ENCODE measurements at places on chromosomes 1 and 21.

GRCh38 chr1:236677641-236678235 lies 8.6 kb upstream of the ACTN2 start:
- DNase-seq, result no peak

GRCh38 chr1:14820295-14821085 lies 222.0 kb downstream of the KAZN start:
- no peak for DNase-seq

GRCh38 chr1:60848583-60849188 lies 233.7 kb upstream of the NFIA start:
- peak; percentile 48 for DNase-seq

DNA sequence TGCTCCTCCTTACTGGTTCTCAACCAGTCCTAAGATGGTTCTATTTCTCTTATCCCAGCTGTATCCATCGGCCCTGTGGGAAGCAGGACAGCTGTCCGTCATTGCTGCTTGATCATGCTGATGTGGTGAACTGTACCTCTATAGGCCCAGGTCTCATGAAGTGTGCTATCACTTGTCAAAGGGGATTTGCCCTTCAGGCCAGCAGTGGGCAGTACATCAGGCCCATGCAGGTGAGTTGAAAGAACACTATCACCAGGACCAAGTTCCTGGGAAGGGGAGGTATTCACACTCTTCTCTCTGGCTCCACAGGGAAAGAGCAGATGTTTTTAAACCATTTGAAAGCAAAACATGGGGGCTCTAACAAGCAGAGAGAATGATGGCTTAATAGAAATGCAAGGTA lies 302.6 kb downstream of the PAPPA2 start:
- no peak for DNase-seq

DNA sequence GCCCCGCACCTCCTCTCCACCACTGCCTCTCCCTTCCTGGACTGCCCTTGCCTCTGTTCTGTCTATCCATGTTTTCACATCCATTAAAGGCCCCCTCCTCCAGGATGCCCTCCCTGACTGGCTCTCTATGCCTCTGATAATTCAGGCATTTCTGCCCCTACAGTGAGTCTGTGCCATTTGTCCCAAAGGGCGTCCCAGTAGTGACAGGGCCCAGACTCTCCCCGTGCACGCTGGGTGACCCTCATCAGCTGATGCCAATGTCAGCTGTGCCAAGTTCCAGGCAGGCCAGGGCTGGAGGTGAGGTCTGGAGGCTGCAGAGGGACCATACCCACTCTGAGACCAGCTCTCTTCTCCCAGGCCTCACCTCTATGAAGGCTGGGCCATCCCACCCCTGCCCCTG lies 3.2 kb upstream of the PLEKHG5 start:
- DNase-seq, result no peak

- DNase-seq, result no peak
Observed at GRCh38 chr1:56025942-56026341, 553.4 kb downstream of the PLPP3 start.

GRCh38 chr1:247409869-247410544 lies 6.0 kb upstream of the NLRP3 start:
- DNase-seq, result no peak

- no peak for DNase-seq
Observed at GRCh38 chr1:24656046-24656445, 12.9 kb downstream of the SRRM1 start.

GRCh38 chr1:198776602-198777029 lies 137.8 kb downstream of the PTPRC start:
- DNase-seq, result no peak

- DNase-seq, result no peak
Observed at GRCh38 chr1:24540051-24540905, 15.6 kb upstream of the NCMAP start.

- peak; percentile 21 for DNase-seq
Observed at GRCh38 chr1:109193653-109194590, 19.8 kb upstream of the SARS1 start.

- DNase-seq, result no peak
Observed at GRCh38 chr21:29217818-29218291, 80.9 kb upstream of the BACH1 start.

DNA sequence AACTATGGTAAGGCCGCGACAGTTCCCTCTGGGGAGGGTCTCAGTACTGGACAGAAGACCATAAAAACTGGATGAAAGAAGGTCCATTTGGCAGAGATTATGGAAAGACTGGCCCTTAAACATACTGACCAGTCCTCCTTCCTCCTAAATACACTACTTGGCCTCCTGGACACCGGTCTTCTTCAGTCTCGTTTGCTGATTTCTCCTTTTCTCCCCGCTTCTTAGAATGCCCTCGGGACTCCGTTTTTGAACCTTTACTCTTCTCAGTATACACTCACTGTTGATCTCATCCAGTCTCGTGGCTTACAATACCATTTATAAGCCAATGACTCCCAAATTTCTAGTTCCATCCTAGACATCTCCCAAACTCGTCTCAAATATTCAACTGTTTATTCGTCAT lies 694 bp upstream of the MRPL9 start:
- DNase-seq, result no peak

DNA sequence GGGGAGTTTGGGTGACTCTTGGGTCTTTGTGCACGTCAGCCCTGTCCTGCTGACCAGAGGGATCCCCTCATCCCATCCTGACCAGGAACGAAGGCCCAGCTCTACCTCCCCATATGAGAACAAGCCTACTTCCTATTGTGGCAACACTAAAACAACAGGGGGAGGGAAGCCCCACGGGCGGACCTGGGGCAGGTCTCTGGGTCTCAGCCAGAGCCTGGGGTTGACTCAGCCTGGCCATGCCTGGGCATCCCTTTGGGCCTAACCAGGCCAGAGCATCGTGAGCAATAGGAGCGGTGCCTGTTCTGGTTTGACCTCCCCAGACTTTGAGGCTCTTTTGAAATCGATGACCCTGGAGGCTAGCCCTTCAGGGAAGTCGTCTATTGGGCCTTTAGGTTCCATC lies 16.8 kb downstream of the RPS6KA1 start:
- DNase-seq, result no peak

GRCh38 chr1:149879556-149879955 lies 19.8 kb upstream of the BOLA1 start:
- DNase-seq, result no peak

GRCh38 chr1:162697140-162697895 lies 65.1 kb downstream of the DDR2 start:
- no peak for DNase-seq

GRCh38 chr1:161046605-161047228 lies 940 bp upstream of the USF1 start:
- DNase-seq, result no peak

DNA sequence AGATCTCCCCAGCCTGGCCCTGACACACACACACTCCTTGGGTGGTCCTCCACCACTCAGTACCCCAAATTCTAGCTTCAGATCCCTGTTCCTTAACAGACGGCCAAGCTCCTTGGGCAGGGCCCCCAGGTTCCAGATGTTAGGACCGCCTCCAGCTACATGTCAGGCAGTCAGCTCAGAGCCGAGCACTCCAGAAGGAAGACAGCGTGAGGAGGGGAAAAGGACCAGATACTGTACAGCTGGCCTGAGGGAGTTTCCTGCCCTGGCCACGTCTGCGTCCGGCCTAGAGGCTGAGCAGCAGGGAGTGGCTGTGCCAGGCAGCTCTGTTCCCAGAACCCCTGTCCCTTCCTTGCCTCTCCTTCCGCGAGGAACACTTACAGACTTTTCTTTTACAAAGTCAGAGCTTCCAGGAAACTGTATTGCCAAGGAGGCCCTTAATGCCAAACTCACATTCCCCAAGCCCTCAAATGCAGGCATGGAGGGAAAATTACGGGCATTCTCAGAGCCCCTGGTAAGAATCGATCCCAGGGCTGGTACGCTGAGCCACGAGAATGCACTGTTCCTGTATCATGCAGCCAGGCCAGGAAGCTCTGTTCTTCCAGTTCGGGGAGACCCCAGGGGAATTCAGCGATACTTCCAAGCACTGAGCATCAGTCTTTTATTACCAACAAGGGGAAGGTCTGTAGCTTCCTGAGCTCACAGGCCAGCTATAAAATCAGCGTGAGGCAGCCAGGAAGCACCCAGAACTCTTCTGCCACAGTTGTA lies 45.2 kb upstream of the CNTN2 start:
- DNase-seq, result no peak

- no peak for DNase-seq
Observed at GRCh38 chr1:230085178-230085515, 18.1 kb downstream of the GALNT2 start.

DNA sequence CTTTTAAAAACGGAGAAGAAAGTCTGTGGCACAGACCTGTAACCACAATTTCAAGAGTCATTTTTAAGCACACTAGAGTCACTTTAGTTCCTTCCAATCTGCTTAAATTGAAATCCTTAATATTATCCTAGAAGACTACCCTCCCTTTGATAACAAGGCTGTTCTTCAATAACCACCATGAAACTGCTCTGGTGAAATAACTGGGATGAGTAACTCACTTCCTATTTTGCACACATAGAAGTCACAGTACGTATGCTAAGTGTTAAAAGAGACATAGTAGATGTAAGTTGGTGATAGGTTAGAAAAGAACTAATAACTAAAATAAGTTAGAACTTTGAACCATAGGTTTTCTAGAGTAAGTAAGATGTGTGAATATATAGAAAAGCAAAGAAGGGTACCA lies 107.8 kb downstream of the NME7 start:
- DNase-seq, result no peak

DNA sequence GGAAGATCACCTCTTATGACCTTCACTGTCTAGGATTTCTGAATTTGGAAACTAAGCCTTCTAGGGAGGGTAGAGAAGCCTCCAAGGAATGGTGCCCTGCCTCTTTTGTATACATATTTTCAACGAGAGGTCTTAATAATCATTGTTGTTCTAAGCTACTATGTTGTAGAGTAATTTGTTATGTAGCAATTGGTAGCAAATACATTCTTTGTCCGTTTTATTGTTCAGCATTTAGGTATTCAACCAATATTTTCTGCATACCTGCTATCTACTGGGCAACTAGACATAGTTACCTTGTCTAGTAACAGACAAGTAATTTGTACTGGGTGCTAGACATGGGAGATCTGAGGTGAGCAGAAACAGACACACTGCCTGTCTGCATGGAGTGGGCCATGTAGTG lies 20.8 kb upstream of the NCF2 start:
- no peak for DNase-seq

DNA sequence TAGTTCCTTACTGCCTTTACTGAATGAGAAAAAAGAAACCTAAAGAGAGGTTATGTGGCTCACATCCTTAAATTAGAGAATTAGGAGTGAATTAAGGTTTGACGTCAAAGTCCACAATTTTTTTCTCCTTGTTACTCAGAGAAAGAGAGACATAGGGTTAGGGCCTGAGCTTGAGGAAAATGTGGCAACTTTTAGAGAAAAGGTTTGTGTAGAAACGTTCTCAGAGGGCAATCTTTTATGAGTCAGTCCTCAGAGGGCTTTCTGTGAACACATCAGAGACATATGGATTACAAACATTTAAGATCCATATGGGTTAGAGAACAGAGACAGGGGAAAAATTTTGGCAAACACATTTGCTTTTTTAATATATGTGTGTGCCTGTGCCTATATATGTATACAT lies 242.8 kb downstream of the TGFB2 start:
- no peak for DNase-seq

DNA sequence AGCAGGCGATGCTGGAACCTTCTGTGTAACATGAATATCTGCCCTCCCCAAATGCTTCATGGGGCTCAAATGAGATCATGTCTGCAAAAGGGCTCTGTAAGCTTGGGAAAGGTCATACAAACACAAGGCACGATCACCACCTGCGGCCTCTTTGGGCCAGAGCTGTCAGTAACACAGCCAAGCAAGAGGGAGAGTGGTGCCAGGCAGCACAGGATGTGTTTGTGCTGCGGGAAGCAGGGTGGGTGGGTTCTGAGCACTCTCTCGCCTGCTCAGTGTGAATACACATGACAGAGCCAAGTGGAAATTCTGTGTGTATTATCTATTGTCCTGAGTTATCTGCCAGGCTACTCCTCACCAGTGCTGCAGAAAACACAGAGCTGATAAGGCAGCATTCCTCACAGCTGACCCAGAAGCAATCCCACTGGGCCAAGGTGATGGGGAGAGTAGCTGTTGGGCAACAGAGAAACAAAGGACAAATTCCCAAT lies 101.2 kb downstream of the LAMC2 start:
- no peak for DNase-seq

GRCh38 chr1:174074757-174075156 lies 52.6 kb upstream of the RC3H1 start:
- peak; percentile 3 for DNase-seq

DNA sequence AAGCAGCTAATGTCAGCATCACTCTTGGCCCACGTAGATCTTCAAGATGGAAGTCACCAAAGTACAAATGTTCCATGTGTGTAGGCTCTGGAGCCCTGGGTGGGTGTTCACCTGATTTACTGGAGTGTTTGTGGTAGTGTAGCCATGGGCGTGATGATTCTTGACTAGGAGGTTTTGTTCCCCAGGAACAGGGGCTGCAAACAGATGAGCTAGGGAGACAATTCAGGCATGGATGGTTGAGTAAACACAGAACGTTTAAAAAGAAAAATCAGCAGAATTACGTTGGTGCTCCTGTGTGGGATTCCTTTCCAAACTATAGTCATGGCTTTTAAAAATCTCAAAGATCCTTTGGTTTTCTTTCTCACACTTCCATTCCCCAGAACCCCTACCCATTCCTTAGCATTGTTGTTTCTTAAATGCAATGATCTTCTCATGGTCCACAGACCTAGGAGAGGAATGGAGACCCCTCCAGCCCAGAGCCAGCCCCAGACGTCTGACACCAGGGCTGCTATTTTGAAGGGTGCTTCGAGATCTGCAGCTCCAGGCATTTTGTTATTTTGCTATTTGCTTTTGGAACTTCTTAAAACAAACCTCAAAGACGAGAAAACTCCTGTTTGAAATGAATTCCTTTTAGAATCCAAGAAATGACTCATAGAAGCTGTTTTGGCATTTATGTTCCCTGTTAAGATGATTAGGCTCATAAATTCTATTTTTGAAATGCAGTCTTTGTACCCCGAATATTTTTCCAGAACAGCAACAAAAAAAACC lies 115.1 kb downstream of the ETS2 start:
- DNase-seq, result no peak

DNA sequence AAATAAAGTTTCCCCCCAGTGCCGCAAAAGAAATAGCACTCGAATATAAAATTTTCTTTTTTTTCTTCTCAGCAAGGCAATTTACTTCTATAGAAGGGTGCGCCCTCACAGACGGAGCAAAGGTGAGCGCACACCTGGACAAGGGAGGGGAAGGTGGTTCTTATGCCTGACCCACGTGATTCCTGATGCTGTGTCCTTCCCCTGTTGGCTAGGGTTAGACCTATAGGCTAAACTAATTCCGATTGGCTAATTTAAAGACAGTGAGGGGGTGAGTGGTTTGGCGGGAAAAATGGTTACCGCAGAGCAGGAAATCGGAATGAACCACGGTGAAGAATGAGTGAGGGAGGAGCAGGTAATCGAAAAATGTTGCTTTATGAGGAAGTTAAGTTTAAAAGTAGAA lies 607 bp upstream of the FAAH start:
- DNase-seq, result no peak

- DNase-seq, result no peak
Observed at GRCh38 chr1:64111787-64112186, 91.6 kb upstream of the UBE2U start.

GRCh38 chr1:27658951-27659496 lies 13.0 kb downstream of the IFI6 start:
- DNase-seq, result no peak

GRCh38 chr1:157852476-157852875 lies 10.9 kb upstream of the CD5L start:
- no peak for DNase-seq

- no peak for DNase-seq
Observed at GRCh38 chr1:224196813-224197600, 14.0 kb downstream of the DEGS1 start.

- no peak for DNase-seq
Observed at GRCh38 chr1:229412056-229412455, 21.8 kb downstream of the ACTA1 start.
